ENCODE measurements at places on chromosomes 11 and 22.
A peak's percentile ranks its signal among the peaks of the same experiment; 100 is the strongest.

- no peak for DNase-seq
Observed at GRCh38 chr11:109808569-109808968, 284.6 kb upstream of the ZC3H12C start.

- DNase-seq: no peak
Observed at GRCh38 chr11:73554671-73555320, 43.1 kb downstream of the FAM168A start.

DNA sequence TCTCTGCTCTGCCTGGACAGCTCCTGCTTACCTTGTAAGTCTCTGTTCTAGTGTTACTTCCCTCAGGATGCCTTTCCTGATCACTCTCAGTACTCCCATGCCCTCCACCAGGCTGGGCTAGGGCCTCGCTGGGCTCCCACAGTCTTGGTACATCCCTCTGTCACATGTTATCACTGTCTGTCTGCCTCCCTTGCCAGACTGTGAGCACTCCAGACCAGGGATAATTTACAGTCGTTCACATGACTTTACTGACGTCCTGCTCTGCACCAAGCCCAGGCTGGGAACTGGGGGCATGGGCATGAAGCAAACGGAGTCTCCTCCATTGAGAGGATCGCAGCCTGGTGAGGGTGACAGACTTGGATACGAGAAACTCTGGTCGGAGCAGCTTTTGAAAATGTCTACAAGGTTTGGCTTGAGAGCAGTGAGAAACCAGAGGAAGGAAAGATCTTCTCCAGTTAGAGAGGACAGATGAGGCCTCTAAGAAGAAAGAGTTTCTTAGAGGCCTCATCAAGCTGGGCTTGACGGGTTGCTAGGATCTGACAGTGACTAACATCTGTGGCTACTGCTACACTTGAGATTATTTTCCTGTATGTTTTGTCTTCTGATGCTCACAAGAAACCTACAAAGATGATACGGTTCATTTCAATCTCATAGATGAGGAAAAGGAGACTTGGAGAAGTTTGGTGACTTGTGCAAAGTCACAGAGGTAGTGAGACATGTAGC, 12.5 kb downstream of the USP35 start:
- DNase-seq: no peak

DNA sequence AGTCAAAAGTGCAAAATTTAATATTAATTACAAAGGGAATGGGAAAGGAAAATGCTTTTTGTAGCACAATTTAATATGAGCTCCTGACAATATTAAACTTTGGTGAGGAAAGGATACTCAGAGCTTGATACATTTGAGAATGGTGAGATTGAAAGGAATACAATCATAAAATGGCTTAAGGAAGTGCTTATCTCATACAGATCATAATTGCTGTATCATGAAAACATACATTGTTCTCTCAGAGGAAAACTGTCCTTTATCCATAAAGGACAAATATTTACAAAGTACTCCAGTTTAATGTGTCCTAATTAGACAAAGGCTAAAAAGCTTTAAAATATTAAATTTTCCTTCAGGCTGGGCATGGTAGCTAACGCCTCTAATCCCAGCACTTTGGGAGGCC, 260.4 kb downstream of the TMEM135 start:
- no peak for DNase-seq

DNA sequence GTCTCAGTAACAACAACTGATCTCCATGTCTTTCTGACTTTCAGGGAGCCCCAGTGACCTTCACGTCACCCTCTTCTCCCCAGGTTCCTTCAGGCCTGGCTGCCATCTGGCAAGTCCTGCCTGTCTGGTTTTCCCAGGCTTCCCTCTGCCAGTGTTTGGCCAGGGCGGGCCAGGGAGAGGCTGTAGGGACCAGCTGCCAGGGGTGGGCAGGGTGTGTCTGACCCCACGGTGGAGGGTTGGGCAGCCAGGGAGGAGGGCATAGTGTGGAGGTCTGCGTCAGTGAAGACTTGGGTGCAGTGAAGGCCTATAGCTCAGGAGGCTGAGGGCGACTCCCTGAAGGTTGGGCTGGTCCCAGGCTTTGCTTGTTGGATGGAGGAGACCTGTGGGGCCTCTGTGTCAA, 11.9 kb upstream of the MRGPRX2 start:
- no peak for DNase-seq

DNA sequence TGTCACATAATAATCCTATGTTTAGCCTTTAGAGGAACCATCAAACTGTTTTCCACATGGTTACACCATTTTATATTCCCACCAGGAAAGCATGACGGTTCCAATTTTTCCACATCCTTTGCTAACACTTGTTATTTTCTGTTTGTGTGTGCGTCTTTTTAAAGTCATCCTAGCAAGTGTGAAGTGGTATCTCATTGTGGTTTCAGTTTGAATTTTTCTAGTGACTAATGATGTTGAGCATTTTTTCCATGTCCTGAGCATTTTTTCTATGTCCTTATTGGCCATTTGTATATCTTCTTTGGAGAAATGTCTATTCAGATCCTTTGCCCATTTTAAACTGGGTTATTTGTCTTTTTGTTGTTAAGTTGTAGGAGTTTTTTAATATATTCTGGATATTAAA, 53.7 kb upstream of the DEPDC7 start:
- no peak for DNase-seq

- no peak for DNase-seq
Observed at GRCh38 chr22:41825376-41825775, 7.5 kb upstream of the SREBF2 start.

DNA sequence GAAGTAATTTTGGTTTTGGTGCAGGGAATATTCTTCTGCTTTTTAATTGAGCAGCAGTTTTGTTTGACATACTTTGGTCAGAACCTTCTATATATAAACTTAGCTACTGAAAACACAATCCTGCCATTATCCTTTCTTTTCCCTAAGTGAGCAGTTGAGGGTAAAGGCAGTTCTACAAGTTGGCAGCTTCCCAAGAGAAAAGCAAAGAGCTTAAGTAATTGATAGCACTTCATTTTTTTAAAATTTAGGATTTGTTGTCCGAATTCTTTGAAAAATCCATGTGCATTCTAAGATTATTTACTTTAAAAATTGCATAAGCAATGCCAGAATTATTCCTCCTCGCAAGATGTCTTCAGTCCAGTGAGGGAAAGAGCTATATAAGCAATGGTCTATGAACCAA, 1394.1 kb downstream of the FAM181B start:
- no peak for DNase-seq

- DNase-seq: no peak
Observed at GRCh38 chr11:91966368-91966767, 258.2 kb upstream of the FAT3 start.

DNA sequence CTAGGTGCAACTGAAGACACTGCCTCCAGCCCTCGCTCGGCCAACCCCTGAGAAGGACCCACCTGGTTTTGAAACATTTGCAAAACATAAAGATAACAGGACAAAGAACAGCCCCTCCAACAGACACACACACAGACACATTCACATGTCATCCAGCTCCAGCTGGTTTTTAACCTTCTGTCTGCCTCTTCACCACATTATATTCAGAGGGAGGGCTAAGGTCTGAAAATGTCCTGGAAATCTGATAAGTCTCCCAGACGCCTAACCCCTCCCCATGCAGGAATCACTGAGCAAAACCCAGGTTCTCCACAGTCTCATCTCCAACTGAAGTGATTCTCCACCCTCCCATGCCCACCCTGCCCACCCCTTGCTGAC, 29.4 kb downstream of the PACSIN2 start:
- DNase-seq: no peak

DNA sequence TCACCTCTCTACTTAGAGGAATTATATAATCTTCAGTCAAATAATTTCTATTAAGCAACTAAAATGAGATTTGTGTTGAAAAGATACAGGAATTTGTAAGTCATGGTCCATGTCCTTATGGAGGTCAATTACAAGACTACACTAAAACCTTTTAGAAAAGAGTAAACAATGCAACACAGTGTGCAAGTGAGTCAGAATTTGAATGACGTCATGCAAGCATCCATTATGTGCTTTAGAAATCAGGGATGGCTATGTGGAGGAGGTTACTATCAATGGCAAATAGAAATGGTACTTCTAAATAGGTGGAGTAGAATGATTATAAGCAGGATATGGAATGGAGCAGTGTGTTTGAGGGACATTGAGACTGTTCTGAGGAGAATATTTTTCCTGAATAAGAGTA, 16.6 kb downstream of the OR10D3 start:
- DNase-seq: no peak

- DNase-seq: no peak
Observed at GRCh38 chr11:18669711-18670110, 28.9 kb upstream of the TMEM86A start.

- peak; percentile 58 for DNase-seq
Observed at GRCh38 chr22:28855355-28856094, 27.8 kb upstream of the ZNRF3 start.

DNA sequence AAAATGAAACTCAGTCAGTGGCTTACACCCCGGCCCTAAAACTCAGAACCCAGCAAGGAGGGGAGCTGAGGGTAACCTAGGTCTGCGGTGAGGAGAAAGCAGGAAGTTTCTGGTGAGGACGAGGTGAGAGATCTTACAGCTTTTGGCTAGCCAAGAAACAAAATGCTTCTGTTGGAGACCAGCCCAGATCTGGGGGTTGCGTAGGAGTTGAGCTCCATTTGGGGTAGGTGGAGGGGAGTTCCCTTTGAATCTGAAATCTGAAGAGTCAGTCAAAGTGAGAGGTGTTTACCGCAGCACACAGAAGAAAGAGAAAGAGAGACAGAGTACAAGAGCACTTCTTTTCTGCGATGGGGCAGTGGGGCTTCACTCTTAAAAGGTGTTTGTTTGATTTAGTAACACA, 29.6 kb downstream of the EHF start:
- no peak for DNase-seq

- DNase-seq: no peak
Observed at GRCh38 chr22:35756722-35757121, 39.0 kb downstream of the APOL5 start.

- no peak for DNase-seq
Observed at GRCh38 chr11:104908186-104908531, 9.9 kb upstream of the CASP12 start.

GRCh38 chr11:62464655-62465054, 45.8 kb downstream of the SCGB1A1 start:
- DNase-seq: no peak

DNA sequence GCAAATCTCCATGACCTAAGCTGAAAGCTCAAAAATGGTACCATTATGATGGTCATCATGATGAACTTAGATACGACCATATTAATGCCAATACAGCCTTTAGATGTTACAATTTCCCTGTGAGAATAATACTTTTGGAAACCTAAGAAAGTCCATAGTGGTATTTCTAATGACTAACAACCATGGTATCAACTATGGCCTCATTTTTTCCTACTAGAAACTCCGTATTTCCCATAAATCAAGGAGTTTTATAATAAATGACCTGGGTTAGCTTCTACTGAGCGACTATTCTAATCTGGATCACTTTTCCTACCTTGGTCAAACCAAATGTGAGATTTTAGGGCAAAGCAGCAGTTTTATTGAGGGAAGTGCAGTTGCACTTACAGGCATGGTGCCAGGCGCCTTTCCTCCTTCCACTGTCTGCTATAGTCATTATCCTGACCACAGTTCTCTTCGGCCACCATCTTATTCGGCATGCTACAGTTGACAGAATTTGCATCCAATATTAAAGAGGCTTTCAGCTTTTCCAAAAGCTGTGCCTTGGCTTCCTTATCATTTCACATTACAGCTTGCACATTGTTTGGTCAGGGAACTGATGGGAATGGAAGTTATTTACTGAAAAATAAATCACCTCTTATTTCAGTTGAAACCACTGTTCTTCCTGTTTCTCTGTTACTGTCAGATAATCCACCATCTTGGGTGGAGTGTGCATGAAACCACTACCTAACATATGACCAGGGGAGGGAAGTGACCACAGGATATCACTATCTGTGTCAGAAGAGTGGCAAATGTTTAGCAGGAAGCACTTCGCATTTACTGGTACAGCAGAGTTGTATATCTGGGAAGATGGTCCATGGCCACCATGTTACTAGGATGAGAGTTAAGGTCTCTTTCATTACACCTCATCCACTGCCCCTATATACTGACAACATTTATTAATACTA, 74.5 kb upstream of the PICALM start:
- no peak for DNase-seq

DNA sequence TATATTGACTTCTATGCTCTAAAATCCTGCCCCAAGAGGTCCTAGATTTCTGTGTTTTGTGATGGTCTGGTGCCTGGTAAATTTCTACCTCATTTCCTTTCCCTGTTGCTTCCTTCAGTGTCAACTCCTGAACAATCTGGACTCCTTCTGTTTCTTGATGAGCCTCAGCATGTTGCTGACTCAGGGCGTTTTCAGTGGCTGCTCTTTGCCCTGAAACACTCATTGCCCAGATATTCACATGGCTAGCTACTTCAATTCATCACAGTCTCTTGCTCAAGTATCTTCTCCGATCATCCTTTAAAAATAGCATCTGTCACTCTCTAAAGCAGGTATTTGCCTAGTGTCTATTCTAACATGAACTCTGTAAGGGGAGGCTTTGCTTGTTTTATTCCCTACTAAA, 526.3 kb upstream of the RAG2 start:
- no peak for DNase-seq

DNA sequence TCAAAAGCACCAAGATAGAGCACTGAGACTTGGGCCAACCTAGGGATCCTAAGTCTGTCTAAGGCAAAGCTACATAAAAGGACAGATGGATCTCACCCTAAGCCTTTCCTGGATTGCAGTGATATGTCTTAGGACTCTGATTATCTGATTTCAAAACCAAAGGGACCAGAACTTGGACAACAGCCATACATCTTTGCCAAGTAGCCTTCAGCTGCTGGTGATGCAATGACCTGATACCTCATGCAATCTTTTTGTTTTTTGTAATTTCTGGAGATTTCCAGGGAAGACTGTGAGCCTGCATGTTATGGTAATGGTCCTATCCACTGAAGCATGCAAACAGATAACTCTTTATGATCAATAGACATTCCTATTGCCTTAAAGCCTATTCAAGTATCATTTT, 230.4 kb upstream of the MTNR1B start:
- DNase-seq: no peak

GRCh38 chr22:27612115-27612514, 189.4 kb downstream of the MN1 start:
- DNase-seq: no peak

- DNase-seq: no peak
Observed at GRCh38 chr11:57370941-57371340, 10.0 kb downstream of the PRG3 start.

DNA sequence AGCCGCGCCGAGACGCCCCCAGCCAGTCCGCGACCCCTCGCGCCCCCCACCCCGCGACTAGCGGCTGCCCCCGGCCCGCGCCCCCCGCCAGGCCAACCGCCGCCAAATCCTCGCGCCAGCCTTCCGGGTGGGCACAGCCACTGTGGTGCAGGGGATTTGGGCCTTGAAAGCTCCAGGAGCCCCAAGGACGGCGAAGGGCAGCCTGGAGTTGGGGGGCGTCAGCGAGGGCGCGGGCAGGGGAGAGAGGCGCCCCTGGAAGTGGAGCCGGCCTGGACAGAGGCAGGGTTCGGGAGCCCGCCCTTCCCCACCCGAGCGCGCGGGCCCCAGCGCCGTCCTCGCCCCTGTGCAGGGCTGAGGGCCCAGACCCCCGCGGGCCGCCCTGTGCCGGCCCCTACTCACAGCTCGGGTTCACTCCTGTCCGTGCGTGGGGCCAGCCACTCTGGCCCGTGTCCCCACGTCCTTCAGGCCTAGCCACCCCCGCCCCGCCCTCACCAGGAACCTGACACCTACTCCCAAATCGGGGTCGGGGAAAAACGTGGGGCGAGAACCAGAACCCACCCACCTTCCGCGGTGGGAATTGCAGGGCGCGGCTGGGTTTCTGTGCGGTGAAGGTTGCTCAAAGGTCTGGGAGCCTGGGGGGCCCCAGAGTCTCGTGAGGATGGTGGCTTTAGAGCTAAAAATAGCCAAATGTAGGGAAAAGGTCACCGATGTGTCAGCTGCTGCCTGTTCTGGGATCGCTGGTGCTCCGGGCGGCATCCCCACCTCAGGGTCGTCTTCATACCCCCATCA, at the start of gene CPT1B:
CPT1B (minus strand) TSS at position 441 of the 789 bp plus-strand sequence. CDS start 512 bp downstream, outside the sequence.
- DNase-seq: no peak

Measured in ACHN (cell line).